ENCODE measurements at places on chromosomes 3 and 15.

GRCh38 chr3:72678867-72679266 is 169.4 kb downstream of the SHQ1 start:
- DNase-seq, result no peak

GRCh38 chr3:133747373-133747772 is 1.2 kb downstream of the TF start:
- DNase-seq, result no peak

GRCh38 chr3:77142578-77142977 is 102.7 kb downstream of the ROBO2 start:
- DNase-seq, result no peak

DNA sequence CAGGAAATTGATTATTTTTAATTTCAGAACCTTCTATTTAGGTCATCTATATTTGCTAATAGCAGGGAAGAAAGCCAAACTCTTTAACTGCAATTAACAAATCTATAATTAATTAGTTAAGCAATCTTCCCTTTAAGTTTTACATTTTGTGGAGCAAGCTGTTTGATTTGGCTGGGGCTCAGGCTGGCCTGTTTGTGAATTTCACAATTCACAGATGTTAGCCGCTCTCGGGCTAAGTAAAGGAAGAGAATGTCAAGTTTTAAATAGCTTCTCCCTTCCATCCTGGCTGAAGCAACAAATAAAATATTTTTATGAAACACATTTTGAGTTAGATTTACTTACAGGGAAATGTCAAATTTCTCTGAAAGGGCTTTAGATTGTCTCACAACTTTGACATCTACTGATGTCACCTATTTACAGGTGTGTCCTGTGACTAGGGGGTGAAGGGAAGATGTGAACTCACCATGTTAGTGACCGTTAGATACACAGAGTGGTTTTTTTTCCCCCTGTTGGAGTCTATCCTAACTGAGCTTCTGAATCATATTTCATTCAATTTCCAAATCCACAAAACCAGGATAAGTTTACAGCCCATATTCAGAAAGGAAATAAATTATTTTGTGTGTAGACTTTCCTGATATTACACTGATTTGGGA is 1.3 kb upstream of the TP63 start:
- peak; percentile 18 for DNase-seq

DNA sequence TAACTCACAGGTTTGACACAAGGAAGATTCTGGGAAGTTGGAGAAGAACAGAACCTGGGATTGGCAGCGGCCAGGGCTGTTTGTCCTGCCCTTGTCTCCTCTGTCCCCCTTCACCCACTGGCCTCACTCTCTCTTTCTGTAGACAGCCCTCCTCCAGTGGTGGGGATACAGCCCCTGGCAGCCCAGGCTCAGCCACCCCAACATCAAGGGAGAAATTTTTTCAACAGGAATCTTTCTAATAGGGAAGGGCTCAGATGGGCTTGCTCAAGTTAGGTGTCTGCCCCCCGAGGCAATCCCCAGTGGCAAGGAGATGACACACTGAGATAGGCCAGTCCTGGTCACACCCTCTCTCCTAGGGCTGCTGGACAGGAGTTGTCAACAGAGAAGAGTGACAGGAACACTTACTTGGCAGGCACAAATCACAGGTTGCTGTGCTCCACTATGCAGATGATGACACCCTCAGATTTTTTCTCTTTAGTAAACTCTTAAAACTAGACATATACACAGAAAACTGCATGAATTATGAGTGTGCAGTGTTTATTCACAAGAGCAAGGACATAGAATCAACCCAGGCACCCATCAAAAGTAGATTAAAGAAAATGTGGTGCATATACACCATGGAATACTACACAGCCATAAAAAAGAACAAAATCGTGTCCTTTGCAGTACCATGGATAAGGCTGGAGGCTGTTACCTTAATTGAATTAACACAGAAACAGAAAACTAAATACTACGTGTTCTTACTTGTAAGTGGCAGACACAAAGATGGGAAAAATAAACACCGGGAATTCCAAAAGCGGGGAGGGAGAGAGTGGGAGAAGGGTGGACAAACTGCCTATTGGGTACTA is 36.3 kb downstream of the PLA2G4D start:
- DNase-seq, result no peak

- DNase-seq, result peak; percentile 63
Observed at GRCh38 chr15:67090297-67091070, 25.1 kb downstream of the SMAD3 start.

GRCh38 chr3:69741032-69741767 is 1.9 kb downstream of the MITF start:
- no peak for DNase-seq

DNA sequence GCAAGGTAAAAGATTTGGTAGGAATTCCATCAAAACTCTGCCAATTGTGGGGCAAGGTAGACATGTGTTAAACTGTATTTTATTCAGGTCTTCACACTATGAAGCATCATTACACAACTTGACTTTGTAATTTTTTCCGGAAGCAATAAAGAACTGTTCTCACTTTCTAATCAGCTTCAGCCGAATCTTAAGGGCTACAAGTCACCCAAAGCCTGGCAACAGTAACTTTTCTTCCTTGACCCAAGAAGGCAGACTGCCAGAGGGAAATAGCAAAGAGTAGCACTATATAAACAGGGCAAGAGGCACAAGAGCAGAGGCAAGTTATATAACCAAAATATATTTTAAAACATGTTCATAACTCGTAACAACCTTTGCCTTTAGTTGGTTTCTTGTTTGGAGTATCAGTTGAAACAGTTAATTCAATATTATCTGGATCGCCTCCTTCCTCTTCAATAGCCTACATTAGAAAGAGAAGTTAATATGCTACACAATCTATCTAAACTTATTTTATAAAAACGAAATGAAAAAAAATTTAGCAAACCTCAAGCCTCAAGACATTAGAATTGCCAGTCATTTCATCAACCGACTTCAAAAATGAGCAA is 1.4 kb downstream of the SLTM start:
- DNase-seq, result peak; percentile 48

DNA sequence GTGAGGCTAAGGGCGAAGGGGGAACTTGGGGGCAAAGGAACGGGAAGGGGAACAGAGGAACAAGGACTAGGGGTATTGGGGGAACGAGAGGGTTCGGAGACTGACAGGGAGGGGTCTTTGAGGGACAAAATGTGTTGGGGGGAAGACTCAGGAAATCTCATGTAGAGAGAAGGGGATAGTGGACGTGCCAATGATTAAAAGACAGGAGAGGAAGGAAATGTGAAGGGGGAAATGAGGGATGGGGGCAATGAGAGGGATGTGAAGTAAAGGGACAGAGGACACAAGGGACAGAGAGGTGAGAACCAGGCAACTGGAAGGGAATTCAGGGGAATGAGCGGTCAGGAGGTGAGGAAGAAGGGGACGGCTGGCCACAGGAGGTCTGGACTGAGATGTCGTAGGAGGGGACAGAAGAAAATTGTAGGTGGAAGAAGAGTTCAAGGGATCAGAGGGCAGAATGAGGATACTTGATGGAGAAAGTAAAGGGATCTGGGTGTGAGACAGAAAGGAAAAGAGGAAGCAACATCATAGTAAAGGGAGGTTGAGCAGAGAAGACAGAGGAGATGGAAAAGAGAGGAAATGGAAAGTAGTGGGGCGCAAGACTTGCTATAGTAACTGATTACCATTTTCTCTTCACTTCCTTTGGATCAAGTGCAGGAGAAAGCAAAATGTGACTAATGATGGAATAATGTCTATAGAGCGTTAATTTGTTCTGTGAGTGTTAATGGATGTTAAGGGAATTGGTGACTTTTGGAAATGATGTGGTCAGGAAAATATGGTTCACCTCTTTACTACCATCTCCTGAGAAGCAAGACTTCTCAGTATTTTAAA is 749 bp downstream of the RAB8B start:
- DNase-seq, result no peak

GRCh38 chr3:25901796-25902195 is 111.9 kb downstream of the OXSM start:
- no peak for DNase-seq
